Activated naive CD4-positive, alpha-beta T cell treated with Interleukin-2 at 50 U/mL for 16 hours (primary cell): ENCODE measurements at places on chromosomes 5 and 9.
A peak's percentile ranks its signal among the peaks of the same experiment; 100 is the strongest.

- DNase-seq = peak; percentile 54
Measured at GRCh38 chr5:10563110-10563944, 543 bp upstream of the ANKRD33B start.

- DNase-seq = no peak
Measured at GRCh38 chr5:72117307-72117706, 10.0 kb downstream of the MAP1B start.

GRCh38 chr5:148697180-148697808, 43.0 kb upstream of the HTR4 start:
- no peak for DNase-seq

GRCh38 chr5:77896338-77896737, 120.2 kb upstream of the TBCA start:
- no peak for DNase-seq

- no peak for DNase-seq
Measured at GRCh38 chr9:36110434-36110833, 26.1 kb upstream of the GLIPR2 start.

DNA sequence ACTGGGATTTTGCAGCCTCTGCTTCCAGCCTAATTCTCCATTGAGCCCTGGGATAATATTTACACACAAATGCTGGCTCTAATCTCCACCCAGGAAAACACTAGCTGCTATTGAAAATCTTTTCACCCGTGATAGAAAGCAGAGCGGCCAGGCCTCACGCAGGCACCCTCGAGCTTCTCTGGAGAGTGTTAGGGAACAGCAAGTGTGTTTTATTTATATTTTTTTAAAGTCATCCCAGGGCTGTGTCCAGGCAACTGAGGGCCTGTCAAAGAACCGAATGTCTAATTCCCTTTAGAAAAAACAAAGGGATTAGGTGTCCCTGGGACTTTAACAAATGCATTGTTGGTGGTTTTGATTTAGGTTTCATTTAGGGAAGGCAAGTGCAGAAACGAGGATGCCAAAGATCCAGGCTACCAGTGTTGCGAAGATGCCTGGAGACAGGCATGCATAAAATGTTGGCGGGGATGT, 51.2 kb upstream of the SPRY4 start:
- DNase-seq = no peak
